ENCODE measurements at places on chromosomes 12 and 14. TPM values are rescaled to one million over a fixed set of nuclear protein-coding genes. Genes with fewer than 3 reads are reported as not detected.

The OTOGL gene
- not detected for total RNA-seq

The EML5 gene
- 0.45 TPM for total RNA-seq

The ENDOU gene
- not detected for total RNA-seq

The CLEC9A gene
- not detected for total RNA-seq

The RABGGTA gene
- 13.7 TPM for total RNA-seq

The GUCY2C gene
- total RNA-seq = not detected

The GRIP1 gene
- total RNA-seq = 2.0 TPM

The PLCZ1 gene
- total RNA-seq = not detected

The KCNA5 gene
- total RNA-seq = not detected

The KIF5A gene
- 0.18 TPM for total RNA-seq

The EP400 gene
- total RNA-seq = 28.3 TPM

The PSMB11 gene
- total RNA-seq = not detected

The CFAP251 gene
- total RNA-seq = 0.88 TPM

The CDKN3 gene
- total RNA-seq = 68.2 TPM

The MYBPC1 gene
- not detected for total RNA-seq

The SYT1 gene
- total RNA-seq = 6.2 TPM

The MYO1H gene
- not detected for total RNA-seq

The PNN gene
- 44.9 TPM for total RNA-seq

The CELA1 gene
- not detected for total RNA-seq

The P3H3 gene
- total RNA-seq = 23.1 TPM

The ANHX gene
- not detected for total RNA-seq

The PPP1R3E gene
- total RNA-seq = 5.3 TPM

The TPH2 gene
- not detected for total RNA-seq

The TMPRSS12 gene
- total RNA-seq = not detected

The TNFAIP2 gene
- total RNA-seq = 358 TPM

The HSPB8 gene
- 13.5 TPM for total RNA-seq

The ARG2 gene
- 1.6 TPM for total RNA-seq

The GALNT8 gene
- not detected for total RNA-seq

The HOTAIR gene
- 0.23 TPM for total RNA-seq

The MIPOL1 gene
- total RNA-seq = 3.3 TPM

The ST8SIA1 gene
- not detected for total RNA-seq

The TBX5 gene
- not detected for total RNA-seq

The PGF gene
- 2.5 TPM for total RNA-seq

The LRRC43 gene
- not detected for total RNA-seq

The NRIP2 gene
- not detected for total RNA-seq

The ABCC9 gene
- not detected for total RNA-seq

The HPD gene
- 1.5 TPM for total RNA-seq

The ASPG gene
- total RNA-seq = not detected

The FOXG1 gene
- total RNA-seq = 0.12 TPM

The SELPLG gene
- 0.87 TPM for total RNA-seq

The BDKRB2 gene
- total RNA-seq = 1.9 TPM

The NELL2 gene
- not detected for total RNA-seq

The TMBIM6 gene
- total RNA-seq = 478 TPM

The SOCS2 gene
- total RNA-seq = 15.7 TPM

The C12orf60 gene
- 1.7 TPM for total RNA-seq

The ABHD12B gene
- total RNA-seq = not detected

The WIF1 gene
- not detected for total RNA-seq

The RDH16 gene
- total RNA-seq = 0.11 TPM

The AKAP5 gene
- 0.68 TPM for total RNA-seq

The LYZ gene
- total RNA-seq = 1.5 TPM

The GLIPR1L2 gene
- not detected for total RNA-seq

The GZMH gene
- not detected for total RNA-seq

The RNASE7 gene
- not detected for total RNA-seq

The PZP gene
- not detected for total RNA-seq

The CCDC184 gene
- total RNA-seq = 3.6 TPM

The NIN gene
- total RNA-seq = 17.5 TPM

The NINJ2 gene
- total RNA-seq = 0.66 TPM

Data from A549 treated with ZK216348 at 1 μM for 4 hours (cell line).